Gastrocnemius medialis (tissue), 4 donors: ENCODE measurements at places on chromosomes 7 and 10. TPM values are rescaled to one million over a fixed set of nuclear protein-coding genes. Genes with fewer than 3 reads are reported as not detected.

DNA sequence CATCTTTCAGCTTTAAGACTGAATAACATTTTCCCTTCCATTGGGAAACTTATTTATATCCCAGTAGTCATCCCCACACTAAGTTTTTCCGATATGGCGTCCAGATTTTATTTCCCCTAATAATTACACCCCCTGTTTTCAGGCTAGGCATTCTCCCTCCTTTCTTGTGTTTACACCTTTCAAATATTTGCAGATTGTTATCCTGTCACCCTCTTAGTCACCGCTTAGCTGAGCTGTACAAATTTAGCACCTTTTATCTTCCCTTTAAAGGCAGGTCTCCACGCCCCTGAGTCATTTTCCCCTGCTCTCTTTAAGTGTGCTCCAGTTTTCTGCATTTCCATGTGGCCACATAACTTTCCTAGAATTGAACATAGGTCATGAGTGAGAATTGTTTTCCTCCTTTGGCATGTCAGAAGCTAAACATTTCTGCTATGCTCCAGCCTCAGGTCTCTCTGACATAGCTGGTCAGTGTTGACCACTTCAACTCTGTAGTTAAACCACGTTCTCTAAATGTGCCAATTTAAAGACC lies 47.4 kb downstream of the LRRC4 start:
- no peak for DNase-seq

- no peak for DNase-seq
Observed at GRCh38 chr7:87127019-87127418, 25.2 kb upstream of the DMTF1 start.

- no peak for DNase-seq
Observed at GRCh38 chr10:10293481-10293951, 724.2 kb upstream of the CELF2 start.

DNA sequence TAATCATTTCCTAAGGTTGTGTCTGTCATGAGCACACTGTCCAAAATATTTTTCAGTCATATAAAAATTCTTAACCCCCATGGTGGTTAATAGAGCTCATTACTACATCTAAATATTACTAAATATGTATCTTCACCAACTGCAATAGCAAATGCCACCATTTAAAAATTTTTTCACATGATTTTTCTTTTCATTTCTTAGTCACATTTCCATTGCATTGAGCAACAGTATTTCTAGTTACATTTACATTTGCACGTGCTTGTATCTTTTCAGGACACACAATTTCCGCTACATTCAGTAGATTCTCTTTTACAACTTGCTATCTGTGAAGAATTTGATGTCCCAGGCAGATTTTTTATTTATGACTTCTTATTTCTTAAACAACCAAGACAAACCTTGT lies 5.2 kb upstream of the TAS2R40 start:
- DNase-seq, result no peak

GRCh38 chr7:4817178-4817901 lies 41.9 kb downstream of the AP5Z1 start:
- no peak for DNase-seq

GRCh38 chr10:46220872-46221538 lies 65.8 kb upstream of the ANTXRL start:
- DNase-seq, result no peak

- no peak for DNase-seq
Observed at GRCh38 chr7:34564091-34564490, 93.9 kb upstream of the NPSR1 start.

Gene SHTN1
- total RNA-seq, result 2.2 TPM

Gene MYL7
- total RNA-seq, result not detected
